Stomach (tissue), 19 donors: ENCODE measurements at places on chromosomes 16 and 17.
A peak's percentile ranks its signal among the peaks of the same experiment; 100 is the strongest.

GRCh38 chr17:18859256-18859655 lies 1.3 kb downstream of the PRPSAP2 start:
- DNase-seq: peak; percentile 38

- DNase-seq: peak; percentile 66
Observed at GRCh38 chr17:81494626-81495377, 17.8 kb downstream of the ACTG1 start.

GRCh38 chr17:66353937-66354401 lies 51.6 kb downstream of the PRKCA start:
- DNase-seq: no peak

GRCh38 chr16:50458667-50459495 lies 89.3 kb upstream of the NKD1 start:
- no peak for DNase-seq

- DNase-seq: no peak
Observed at GRCh38 chr16:22912654-22913053, 98.7 kb downstream of the HS3ST2 start.

DNA sequence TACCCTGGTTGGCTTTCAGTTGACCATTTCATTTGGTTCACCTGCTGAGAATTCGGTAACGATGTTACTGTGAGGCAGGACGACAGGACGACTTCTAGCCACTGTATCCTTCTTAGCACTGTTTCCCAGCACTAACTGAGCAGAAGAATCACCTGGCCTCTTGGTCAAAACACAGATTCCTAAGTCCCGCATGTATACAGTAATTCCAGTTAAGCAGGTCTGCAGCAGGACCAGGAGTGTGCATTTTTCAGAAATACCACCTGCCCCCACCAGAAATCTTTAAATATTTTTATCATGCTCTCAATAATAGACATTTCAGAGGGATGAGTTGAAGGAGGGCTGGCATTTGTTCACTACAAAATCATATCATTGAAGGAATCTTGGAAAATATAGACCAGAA lies 22.6 kb downstream of the RSL1D1 start:
- no peak for DNase-seq

GRCh38 chr17:19295473-19296135 lies 58.4 kb downstream of the EPN2 start:
- peak; percentile 71 for DNase-seq

DNA sequence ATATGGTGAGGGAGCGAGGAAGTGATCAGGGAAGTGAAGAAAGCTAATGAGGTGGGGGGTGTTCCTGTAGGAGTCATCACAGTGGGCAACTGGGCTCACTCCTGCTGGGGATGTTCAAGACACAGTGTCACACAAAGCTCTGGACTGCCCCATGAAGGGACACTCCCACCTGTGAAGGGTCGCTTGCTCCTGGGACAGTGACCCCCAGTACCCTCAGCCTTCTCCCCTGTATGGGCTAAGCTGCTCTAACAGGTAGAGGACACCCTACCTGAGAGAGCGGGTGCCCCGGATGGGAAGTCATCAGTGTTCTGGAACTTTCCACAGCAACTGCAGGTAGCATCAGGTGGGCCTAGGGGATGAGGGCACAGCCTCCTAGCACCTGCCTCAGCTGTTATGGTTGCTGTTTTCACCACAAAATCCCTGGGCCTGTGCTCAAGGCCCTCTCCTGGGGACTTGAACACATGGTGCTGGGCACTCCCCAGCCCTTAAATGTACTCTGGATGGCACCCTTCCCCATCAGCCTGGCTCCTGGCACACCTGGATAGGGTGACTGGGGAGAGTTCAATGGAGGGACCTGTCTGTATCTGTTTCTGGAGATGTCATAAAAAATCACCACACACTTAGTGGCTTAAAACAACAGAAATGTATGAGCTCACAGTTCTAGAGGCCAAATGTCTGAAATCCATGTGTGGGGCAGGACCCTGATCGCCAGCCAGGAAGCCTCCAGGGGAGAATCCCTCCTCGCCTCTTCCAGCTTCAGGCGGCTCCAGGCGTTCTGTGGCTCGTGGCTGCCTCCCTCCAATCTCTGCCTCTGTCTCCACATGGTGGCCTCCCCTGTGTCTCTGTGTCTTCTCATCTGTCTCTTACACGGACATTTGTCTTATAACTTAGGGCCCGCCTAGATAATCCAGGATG lies 104.0 kb upstream of the CDH5 start:
- DNase-seq: peak; percentile 78

DNA sequence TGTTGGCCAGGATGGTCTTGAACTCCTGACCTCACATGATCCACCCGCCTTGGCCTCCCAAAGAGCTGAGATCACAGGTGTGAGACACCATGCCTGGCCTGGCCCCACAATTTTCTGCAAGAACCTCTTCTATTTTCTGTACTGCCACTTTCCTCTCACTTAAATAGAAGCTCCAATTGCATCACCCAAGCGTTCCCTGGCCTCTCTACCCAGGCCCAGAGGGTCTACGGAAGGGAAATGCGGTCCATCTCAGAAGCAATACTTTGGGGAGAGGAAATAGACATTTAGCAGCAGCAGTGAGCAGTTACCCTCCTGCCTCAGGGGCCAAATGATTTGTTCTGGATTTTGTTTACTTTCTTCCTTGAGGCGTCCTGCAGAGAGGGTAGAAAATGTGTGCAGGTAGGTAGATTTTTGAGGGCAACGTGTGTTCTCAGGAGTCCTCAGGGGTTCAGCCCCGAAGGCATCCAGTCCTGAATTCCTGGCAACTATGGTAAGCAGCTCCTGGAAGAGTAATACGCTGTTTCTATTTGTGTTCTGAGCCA lies 11.0 kb downstream of the SLC6A4 start:
- no peak for DNase-seq

DNA sequence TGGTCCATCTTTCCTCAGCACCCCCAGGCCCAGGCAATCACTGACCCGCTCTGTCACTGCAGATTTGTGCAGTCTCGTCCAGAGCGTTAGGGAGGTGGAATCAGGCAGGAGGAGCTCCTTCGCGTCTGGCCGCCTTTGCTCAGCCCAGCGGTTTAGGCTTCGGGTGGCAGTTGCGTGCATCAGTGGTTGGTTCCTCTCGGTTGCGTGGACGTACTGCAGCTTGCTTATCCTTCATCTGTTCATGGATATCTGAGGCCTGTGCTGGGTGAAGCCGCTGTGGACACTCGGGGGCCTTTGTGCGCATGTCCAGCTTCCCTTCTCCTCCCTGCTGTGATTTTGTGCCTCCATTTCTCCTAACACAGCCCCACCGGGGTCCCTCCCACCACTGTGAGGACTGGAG lies 4.7 kb upstream of the P2RX1 start:
- DNase-seq: no peak

DNA sequence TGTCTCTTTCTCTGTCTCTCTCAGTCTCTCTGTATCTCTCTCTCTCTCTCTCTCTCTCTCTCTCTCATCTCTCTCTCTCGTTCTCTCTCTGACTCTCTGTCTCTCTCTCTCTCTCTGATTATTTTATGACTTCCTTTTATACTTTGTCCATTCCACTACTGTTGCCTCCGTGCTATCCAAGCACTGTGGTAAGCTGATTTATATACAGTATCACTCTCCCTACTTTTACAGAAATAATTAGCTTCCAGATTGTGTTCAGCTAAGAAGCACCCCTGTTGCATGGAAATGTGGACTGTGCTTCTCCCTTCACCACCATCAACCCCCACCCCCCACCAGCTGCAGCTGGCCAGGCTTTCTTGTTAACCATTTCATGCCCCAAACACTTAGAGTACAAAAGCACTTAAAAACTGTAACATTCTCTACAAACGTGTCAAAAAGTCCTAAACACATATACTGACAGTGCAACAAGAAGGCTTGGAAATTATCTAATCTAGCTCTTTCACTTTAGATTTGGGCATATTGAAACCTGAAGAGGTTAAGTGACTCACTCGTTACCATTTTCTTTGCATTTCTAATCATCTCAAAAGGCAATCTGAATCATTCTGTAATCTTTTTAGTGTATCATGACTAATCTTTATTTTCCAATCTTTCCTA lies 11.6 kb upstream of the TMEM100 start:
- DNase-seq: no peak

DNA sequence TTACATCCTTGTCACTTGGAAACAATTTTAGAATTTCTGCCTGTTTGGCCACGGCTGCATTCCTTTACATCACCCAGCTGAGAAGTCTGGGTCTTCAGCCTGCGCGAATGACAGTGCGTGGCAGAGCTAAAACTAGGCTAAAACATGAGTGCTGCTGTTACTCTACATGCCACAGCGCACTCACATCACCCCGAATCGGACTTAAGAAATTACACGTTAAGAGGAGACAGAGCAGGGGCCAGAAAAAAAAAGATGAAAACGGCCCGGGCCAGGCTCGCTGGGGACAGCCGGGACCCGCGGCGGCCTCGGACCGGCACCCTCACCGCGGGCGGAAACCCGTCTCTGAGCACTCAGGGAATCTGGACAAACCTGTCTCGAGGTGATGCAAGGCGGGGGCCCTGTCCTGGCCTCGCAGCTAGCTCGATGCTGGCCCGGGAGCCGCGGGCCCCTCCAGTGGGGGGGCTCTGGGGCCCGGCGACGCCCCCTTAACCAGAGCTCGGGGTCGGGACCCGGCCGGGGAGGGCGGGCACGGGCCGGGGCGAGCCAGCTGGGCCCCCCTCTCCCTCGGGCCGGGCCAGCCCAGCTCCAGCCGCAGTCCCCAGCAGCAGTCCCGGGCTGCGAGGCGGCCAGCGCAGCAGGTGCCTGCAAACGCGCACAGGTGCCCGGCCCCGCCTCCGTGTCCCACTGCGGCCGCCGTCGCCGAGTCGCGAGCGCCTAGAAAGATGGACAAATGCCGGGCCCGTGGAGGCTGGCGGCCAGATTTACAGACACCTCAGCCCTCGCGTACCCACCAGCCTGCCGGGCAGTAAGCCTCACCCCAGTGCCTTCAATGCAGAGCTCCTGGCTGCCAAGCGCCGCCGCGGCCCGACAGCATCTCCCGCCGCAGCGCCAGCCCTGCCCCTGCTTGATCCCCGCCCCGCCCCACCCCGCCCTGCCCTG lies at the start of gene AKTIP:
TSS of gene AKTIP (minus strand) at position 879 of the 939 bp plus-strand sequence. CDS start 2,950 bp downstream, outside the sequence.
- DNase-seq: peak; percentile 87

DNA sequence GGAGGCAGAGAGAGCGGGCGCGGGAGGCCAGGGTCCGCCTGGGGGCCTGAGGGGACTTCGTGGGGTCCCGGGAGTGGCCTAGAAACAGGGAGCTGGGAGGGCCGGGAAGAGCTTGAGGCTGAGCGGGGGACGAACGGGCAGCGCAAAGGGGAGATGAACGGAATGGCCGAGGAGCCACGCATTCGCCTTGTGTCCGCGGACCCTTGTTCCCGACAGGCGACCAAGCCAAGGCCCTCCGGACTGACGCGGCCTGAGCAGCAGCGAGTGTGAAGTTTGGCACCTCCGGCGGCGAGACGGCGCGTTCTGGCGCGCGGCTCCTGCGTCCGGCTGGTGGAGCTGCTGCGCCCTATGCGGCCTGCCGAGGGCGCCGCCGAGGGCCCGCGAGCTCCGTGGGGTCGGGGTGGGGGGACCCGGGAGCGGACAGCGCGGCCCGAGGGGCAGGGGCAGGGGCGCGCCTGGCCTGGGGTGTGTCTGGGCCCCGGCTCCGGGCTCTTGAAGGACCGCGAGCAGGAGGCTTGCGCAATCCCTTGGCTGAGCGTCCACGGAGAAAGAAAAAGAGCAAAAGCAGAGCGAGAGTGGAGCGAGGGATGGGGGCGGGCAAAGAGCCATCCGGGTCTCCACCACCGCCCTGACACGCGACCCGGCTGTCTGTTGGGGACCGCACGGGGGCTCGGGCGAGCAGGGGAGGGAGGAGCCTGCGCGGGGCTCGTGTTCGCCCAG lies 1.2 kb upstream of the CBX4 start:
- DNase-seq: peak; percentile 87

- no peak for DNase-seq
Observed at GRCh38 chr16:8943966-8944759, 19.5 kb downstream of the USP7 start.

DNA sequence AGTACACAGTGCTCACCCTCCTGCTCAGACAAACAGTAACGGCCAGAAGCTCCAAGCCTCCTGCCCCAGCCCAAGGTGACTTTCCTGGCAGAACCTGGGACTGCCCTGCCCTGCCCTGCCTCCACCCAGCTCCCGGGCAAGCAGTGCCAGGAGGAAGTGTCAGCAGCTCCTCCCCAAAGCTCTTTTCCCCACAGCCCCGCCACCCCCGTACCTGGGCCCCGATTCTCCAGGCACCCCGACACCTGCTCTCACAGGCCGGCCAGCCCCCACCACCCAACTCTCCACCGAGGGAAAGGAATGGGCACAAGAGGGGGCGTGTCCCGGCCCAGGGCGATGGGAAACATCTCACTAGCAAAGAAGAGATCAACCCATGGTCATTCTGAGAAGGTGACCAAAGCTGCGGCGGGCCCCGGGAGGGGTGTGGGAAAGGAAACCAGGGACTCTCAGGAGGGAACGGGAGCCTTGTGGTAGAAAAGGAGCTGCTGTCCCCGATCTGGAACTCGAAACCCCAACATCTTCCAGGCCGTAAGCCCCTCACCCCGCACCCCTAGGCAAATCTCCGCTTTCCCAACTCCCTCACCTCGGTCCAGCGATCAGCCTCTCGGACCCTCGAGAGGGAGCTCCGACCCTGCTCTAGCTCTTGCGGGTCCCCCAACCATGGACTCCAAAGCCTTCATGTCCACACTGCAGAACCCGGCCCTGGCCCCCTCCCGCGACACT lies 1.2 kb downstream of the BCAR1 start:
- peak; percentile 87 for DNase-seq

GRCh38 chr16:4529085-4530060 lies 9.2 kb downstream of the CDIP1 start:
- peak; percentile 39 for DNase-seq

DNA sequence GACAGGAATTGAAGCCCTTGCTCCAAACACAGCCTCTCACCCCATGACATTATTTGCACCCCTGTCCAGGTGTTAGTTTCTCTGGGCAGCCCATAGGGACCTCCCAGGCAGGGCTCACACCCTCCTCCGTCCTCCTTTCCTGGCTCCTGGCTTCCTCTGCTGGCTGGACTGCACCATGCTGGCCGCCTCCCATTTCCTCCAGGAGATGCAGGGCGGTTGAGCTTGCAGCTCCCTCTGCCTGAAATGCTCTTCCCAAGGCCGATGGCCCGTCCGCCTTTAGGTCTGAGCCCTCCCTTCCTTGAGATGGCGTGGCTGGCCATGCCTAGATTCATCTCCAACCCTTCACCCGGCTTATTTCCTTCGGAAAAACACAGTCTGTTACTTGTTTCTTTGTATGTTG lies 334.8 kb downstream of the SNX29 start:
- DNase-seq: no peak

DNA sequence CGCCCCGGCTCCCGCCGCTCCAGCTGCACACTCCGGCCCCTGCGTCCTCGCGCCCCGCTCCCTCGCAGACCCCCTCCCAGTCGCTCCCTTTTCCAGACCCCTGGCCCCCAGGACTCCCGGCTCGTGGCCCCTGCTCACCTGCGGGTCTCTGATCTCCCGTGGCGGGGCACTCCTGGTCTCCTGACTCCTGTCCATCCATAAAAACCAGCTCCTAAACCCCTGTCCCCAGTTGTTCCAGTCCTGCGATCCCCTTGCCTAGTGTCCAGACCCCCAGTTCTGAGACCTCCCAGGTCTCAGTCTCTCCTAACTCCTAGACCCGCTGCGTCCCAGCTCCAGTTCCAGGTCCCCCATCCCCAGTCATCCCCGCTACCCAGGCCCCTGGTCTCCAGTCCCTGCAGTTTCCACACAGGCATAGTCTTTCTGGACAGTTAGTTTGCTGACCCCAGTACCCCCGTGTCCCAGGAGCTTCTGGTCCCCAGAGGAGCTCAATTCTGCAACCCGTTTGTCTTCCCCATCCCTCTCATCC lies 379 bp downstream of the SNX29 start:
- DNase-seq: no peak
